ENCODE measurements at places on chromosomes 2 and 18. TPM values are rescaled to one million over a fixed set of nuclear protein-coding genes. Genes with fewer than 3 reads are reported as not detected.

Gene POLR1A
- 21.9 TPM for total RNA-seq

Gene INPP5D
- total RNA-seq: 22.8 TPM

Gene POTEF
- not detected for total RNA-seq

Gene ARPC2
- total RNA-seq: 193 TPM

Gene RAX
- total RNA-seq: not detected

Gene ACOXL
- not detected for total RNA-seq

DNA sequence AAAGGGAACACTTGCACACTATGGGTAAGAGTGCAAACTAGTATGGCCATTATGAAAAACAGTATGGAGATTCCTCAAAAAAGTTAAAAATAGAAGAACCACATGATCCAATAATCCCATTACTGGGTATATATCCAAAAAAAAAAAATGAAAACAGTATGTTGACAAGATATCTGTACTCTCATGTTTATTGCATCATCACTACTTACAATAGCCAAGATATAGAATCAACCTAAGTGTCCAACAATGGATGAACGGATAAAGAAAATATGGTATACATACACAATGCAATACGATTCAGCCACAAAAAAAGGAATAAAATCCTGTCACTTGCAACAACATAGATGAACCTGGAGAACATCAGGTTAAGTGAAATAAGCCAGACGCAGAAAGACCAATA lies 73.3 kb downstream of the LOXHD1 start:
- no peak overlapping the region for H3K27ac ChIP-seq
- no peaks in the 10 kb centered on the region for H3K4me1 ChIP-seq
- no peaks in the 10 kb centered on the region for H3K36me3 ChIP-seq
- no peaks in the 10 kb centered on the region for H3K27me3 ChIP-seq

GRCh38 chr18:2236232-2236631 lies 335.1 kb downstream of the METTL4 start:
- H3K36me3 ChIP-seq: no peaks in the 10 kb centered on the region
- no peak overlapping the region for H3K27ac ChIP-seq
- H3K4me3 ChIP-seq: no peak overlapping the region

DNA sequence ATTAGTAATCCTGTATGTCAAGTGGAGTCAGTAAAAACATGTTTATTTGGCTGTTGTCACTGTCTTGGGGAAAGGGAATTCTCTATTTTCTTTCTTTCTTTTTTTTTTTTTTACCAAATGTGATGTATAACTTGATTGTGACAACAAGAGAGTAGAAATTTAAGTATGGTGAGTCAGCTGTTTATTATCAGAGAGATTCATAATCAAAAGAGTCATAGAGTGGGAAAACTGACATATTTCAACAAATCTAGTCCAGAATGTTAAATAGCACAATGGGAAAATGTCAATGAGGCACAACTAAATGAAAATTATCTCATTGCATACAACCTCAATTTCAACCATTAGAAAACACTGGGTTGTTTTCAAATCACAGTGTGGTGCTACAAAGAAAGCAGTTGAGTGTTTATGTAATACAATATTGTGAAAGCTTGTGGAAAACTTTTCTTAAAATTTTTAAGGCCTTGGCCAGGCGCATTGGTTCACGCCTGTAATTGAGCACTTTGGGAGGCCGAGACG lies 111.9 kb upstream of the DTNA start:
- no peaks in the 10 kb centered on the region for H3K27me3 ChIP-seq
- no peaks in the 10 kb centered on the region for H3K4me1 ChIP-seq
- no peak overlapping the region for H3K4me3 ChIP-seq
- no peaks in the 10 kb centered on the region for H3K36me3 ChIP-seq
- no peak for DNase-seq
- H3K27ac ChIP-seq: no peak overlapping the region

- DNase-seq: no peak
- H3K4me1 ChIP-seq: peaks cover 4% of the 10 kb centered on the region
- H3K27me3 ChIP-seq: no peaks in the 10 kb centered on the region
- no peak overlapping the region for H3K4me3 ChIP-seq
- no peaks in the 10 kb centered on the region for H3K36me3 ChIP-seq
These were observed 690.7 kb upstream of the FSHR start for GRCh38 chr2:49845021-49845420.

GRCh38 chr2:29260142-29260772 lies 145.0 kb downstream of the CLIP4 start:
- no peak overlapping the region for H3K27ac ChIP-seq
- DNase-seq: no peak
- H3K27me3 ChIP-seq: no peaks in the 10 kb centered on the region
- no peaks in the 10 kb centered on the region for H3K36me3 ChIP-seq

GRCh38 chr18:27966881-27967280 lies 210.0 kb downstream of the CDH2 start:
- no peak overlapping the region for H3K4me3 ChIP-seq
- no peak overlapping the region for H3K27ac ChIP-seq
- H3K4me1 ChIP-seq: no peaks in the 10 kb centered on the region
- no peak for DNase-seq

GRCh38 chr2:230677201-230677946 lies 35.3 kb upstream of the CAB39 start:
- H3K27me3 ChIP-seq: no peaks in the 10 kb centered on the region
- H3K36me3 ChIP-seq: no peaks in the 10 kb centered on the region
- H3K27ac ChIP-seq: no peak overlapping the region
- no peak for DNase-seq
- no peak overlapping the region for H3K4me3 ChIP-seq
- H3K4me1 ChIP-seq: no peaks in the 10 kb centered on the region

GRCh38 chr18:2687390-2688001 lies 32.0 kb downstream of the SMCHD1 start:
- no peak overlapping the region for H3K27ac ChIP-seq
- no peaks in the 10 kb centered on the region for H3K36me3 ChIP-seq
- no peak overlapping the region for H3K4me3 ChIP-seq
- no peaks in the 10 kb centered on the region for H3K27me3 ChIP-seq
- no peak for DNase-seq

- no peak overlapping the region for H3K27ac ChIP-seq
- H3K27me3 ChIP-seq: no peaks in the 10 kb centered on the region
- no peaks in the 10 kb centered on the region for H3K36me3 ChIP-seq
- no peak for DNase-seq
These were observed 20.5 kb upstream of the HNMT start for GRCh38 chr2:137943678-137944347.

DNA sequence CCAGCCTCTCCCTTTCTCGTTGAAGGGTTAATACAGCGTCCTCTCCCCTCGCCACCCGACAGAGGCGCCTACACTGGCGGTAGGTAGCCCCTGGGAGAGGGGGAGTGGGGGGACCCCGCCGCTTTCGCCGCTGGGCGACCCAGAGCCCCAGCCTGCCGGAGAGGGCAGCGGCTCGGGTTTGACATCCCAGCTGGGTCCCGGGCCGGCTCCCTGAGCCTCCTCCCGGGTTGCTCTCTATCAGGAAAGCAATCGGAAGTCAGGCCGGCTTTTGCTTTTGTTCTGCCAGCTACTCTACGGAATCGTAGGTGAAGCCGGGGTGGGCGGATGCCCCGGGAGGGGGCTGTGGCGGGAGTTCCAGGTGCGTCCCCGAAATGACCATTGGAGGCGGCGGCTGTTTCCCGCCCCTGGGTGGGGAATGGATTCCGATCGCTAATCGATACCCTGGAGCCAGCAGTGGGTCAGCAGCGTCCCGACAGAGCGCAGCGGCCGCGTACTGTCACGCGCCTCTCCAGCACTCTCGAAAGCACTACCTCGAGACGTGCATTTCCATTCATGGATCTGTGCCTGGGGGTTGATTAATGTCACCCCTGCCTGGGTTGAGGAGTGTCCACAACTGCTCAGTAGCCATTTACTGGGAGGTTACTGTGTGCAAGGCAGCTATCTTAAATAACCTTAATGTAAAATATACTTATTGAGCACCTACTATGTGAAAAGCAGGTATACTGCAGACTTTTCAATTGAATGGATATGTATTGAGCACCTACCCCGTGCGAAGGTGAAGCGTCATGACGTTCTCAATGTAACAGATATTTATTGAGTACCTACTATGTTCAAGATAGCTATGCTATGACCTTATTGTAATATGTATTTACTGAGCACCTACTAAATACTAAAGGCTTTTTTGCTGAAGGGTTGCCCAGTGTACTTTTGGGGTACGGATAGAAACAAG lies 1.1 kb downstream of the MAPK4 start:
- no peaks in the 10 kb centered on the region for H3K36me3 ChIP-seq
- H3K27ac ChIP-seq: no peak overlapping the region
- no peak for DNase-seq
- H3K4me3 ChIP-seq: peak overlapping the region; percentile 57
- H3K4me1 ChIP-seq: peaks cover 14% of the 10 kb centered on the region

DNA sequence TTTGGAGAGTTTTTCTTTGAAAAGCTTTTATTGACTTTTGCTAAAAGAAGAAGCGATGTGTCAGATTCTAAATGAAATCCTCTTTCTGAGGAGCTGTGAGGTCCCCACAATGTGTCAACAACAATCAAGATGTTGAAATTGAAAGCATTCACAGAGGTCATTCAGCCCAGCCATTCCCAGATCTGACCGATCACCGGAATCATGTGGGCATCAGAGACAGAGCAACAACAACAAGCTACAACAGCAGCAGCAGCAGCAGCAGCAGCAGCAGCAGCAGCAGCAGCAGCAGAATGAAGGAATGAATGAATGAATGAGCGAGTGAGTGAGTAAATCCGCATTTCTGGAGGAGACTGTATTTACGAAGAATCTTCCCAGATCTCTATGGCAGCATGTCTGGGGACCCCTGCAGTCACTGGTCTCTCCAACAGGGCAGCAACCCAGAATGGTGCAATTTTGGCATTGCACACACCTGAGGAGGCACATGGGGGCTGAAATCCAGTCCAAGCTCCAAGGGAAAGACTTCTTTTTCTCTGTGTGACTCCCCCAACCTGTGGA lies 299.0 kb downstream of the MYCN start:
- H3K27ac ChIP-seq: no peak overlapping the region
- H3K36me3 ChIP-seq: no peaks in the 10 kb centered on the region
- no peak for DNase-seq
- H3K27me3 ChIP-seq: no peaks in the 10 kb centered on the region

GRCh38 chr18:50107468-50107977 lies 87.4 kb downstream of the MYO5B start:
- DNase-seq: no peak
- no peaks in the 10 kb centered on the region for H3K36me3 ChIP-seq
- H3K27me3 ChIP-seq: no peaks in the 10 kb centered on the region
- H3K4me3 ChIP-seq: no peak overlapping the region
- no peak overlapping the region for H3K27ac ChIP-seq

GRCh38 chr2:190678444-190679162 lies 29.7 kb downstream of the NAB1 start:
- DNase-seq: no peak
- H3K27ac ChIP-seq: no peak overlapping the region
- H3K4me1 ChIP-seq: peaks cover 41% of the 10 kb centered on the region
- H3K4me3 ChIP-seq: no peak overlapping the region
- H3K27me3 ChIP-seq: no peaks in the 10 kb centered on the region

DNA sequence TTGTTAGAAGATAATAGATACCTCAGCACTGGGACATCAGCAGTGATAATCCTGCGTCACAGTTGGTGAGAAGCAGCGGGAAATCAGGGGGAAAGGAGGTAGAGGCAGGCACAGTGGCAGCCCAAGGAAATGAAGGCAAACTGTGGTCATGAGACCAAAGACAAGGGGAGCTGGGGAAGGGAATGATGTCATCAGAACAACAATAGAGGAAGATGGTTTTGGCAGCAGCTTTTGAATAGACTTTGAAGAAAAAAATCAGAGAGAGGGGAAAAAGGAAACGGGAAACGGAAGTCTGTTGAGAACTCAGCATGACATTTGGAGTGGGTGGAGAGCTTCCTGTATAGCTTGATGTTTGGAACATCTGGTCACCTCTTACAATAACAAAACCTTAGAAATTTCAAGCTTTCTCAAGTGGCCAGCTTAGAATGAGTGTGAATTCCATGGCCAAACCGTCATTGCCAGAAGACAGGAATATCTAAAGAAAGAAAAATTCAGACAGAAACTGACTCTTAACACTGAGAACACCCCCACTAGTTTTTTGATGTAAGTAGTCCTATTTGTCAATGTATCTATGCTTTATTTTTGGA lies 18.4 kb upstream of the YES1 start:
- no peak for DNase-seq
- no peaks in the 10 kb centered on the region for H3K27me3 ChIP-seq
- H3K36me3 ChIP-seq: no peaks in the 10 kb centered on the region
- H3K27ac ChIP-seq: no peak overlapping the region
- H3K4me3 ChIP-seq: no peak overlapping the region
- no peaks in the 10 kb centered on the region for H3K4me1 ChIP-seq

DNA sequence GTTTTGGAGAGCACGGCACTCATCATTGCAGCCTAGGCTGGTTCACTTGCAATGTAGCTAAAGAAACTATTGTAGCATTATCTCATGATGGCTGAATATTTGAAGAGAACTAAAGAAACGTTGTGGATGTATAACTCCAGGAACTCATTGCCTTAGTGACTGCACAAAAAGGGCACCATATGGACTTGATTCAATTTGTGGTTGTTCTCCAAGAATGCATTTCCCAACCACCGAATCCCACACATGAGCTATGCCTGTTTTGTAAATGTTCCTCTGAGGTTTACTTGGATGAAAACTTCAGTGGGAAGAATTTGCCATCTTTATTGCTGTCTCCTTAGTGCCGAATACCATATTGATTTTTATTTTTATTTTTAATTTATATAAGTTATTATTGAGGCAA lies 43.5 kb downstream of the DOK6 start:
- DNase-seq: no peak
- no peaks in the 10 kb centered on the region for H3K27me3 ChIP-seq
- H3K4me1 ChIP-seq: no peaks in the 10 kb centered on the region
- H3K4me3 ChIP-seq: no peak overlapping the region

DNA sequence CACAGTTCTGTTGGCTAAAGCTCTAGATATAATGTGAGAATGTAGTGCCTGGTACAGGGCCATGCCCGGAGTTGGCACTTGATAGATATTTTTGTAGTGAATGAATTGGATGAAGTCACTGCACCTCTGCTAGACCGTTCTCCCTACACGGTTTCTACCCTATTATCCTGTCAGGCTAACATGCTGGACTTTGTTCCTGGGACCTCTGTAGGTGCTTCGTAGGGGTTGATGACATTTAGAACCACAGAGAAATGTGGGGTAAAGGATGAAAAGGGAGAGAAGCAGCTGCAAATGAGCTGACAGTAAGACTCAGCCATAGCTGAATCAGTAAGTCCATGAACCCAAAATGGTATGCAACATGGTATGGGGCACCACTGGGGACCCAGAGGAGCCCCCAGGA lies 4.1 kb upstream of the FBLN7 start:
- no peaks in the 10 kb centered on the region for H3K36me3 ChIP-seq
- DNase-seq: no peak
- H3K27ac ChIP-seq: no peak overlapping the region
- H3K27me3 ChIP-seq: peaks cover 13% of the 10 kb centered on the region
- H3K4me3 ChIP-seq: no peak overlapping the region
- no peaks in the 10 kb centered on the region for H3K4me1 ChIP-seq

DNA sequence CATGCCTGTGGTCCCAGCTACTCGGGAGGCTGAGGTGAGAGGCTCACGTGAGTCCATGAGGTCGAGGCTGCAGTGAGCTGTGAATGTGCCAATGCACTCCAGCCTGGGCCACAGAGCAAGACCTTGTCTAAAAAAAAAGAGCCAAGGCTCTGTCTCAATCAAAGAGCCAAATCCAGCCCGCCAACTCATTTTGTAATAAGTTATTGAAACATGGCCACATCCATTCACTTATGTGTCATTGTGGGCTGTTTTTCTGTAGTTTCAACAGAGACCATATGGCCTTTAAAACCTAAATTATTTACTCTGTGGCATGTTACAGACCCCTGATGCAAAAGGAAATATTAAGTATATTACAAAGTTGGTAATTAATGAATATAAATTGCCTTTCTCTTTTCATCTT lies 60.8 kb downstream of the GPR39 start:
- no peak overlapping the region for H3K4me3 ChIP-seq
- no peaks in the 10 kb centered on the region for H3K27me3 ChIP-seq
- H3K27ac ChIP-seq: no peak overlapping the region
- no peaks in the 10 kb centered on the region for H3K36me3 ChIP-seq

Measured in tibial nerve (tissue), 4 donors.